ENCODE measurements at places on chromosomes 6 and 20.

- DNase-seq: no peak
Observed at GRCh38 chr6:96301023-96301422, 220.6 kb upstream of the UFL1 start.

DNA sequence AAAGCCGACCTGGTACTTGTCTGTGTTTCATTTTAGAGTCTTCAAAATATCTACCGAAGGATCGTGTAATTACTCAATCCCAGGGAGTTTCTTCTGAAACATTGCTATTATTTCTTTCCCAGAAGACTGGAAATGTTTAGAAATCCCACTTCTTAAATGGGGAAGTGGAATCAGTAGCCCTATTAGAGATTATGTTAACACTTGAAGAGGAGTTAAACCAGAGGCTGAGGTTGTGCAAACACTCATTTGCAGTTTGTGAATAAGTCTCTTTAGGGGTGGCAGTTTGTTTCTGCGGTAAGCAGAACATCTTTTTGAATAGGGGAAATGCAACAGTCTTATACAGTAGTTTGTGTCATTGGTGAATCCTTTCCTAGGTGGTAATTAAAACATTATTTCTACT is 21.3 kb downstream of the DSP start:
- DNase-seq: no peak

DNA sequence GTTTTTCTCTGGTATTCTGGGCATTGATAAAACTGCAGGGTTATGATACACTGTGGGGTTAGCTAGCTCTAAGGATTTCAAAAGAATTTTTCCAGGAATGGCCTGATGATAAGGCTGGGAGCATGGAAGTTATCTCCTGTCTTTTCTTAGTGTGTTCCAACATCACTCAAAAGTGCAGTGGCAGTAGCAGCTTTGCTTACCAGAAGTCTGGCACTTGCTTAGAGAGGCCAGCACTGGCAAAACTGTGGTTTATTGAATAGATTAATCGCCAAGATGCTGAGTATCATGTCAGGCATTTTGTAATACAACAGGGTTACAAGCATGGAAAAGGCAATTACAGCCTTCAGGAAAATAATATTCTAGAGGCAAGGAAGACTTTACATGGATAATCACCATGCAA is 719.5 kb upstream of the GJE1 start:
- no peak for DNase-seq

- no peak for DNase-seq
Observed at GRCh38 chr6:13903364-13903763, 21.4 kb upstream of the RNF182 start.

DNA sequence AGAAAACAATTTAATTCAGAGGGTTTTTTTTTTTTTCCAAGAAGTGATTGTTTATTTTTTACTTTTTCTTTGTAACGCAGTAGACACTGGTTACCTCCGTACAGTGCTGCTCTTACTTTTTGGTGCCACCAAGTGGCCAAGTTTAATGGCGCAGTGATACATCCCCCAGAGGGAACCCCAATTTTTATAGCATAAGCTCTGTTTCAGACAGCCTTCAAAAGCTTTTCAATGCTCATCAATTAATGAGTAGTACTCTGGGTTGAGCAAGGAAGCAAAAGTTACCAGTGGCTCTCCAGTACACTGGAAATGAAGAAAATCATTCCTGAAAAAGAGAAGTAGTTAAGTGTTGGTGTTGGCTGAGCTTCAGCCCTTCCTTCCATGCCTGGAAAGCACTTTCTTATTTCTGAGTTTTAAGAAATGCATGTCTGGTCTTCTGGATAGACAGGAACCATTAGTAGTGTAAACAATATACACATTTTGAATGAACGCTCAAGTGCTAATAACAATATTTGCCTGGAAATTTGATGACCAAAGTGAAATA is 129.1 kb upstream of the SMLR1 start:
- DNase-seq: peak; percentile 60

DNA sequence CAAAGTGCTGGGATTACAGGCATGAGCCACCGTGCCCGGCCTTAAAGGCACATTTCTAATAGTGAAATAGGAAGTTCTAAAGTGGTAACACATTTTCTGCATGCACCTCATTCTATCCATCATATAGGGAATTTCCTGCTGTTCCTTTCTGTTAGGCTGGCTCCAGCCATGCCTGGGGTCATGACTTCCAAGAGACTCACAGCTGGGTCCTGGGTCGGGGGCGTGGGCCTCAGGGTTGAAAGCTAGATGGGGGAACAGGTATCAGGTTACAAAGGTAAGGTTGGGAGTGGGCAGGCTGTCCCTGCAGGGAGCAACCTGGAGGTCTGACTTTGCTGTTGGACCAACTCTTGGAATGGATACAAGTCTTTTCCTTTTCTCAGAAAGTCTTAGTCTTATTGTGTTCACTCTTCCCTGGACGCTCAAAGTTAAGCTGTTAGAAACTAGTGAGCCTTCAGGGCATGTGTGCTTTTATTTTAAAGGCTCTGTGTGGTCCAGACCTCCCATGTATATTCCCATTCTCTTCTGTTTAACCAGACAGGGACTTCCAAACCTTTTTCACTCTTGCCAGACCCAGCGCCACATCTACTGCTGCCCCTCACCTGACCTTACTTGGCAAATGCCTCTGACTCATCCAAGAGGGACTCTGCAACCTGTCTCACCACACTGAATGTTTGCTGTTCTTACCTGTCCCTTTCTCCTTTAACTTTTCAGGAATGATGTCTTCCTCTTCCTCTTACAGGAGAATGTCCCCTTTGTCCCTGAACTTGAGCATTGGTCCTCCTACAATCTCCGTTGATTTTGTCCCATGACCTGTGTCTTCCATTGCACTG is 64.4 kb downstream of the TMEM170B start:
- DNase-seq: no peak
